ENCODE measurements at places on chromosomes 6 and 20.

DNA sequence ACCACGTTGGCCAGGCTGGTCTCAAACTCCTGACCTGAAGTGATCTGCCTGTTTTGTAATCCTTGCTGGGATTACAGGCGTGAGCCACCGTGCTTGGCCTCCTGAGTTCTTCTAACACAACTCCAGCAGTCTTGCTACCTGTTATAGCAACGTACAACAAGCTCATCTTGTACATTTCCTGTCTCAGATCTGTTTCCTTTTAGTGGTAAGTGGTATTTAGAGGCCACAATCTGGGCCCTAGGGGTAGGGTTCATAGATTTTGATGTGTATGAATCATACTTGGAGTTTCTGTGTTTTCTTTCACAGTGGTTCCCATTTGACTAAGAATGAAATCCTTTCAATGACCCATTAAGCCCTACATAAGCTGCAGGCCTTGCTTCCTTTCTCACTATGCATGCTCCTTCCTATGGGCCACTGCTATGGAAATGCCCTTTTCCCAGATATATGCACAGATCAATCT, 27.1 kb upstream of the SYNCRIP start:
- DNase-seq = no peak

GRCh38 chr6:150631984-150632642, 32.4 kb downstream of the PLEKHG1 start:
- DNase-seq = no peak

DNA sequence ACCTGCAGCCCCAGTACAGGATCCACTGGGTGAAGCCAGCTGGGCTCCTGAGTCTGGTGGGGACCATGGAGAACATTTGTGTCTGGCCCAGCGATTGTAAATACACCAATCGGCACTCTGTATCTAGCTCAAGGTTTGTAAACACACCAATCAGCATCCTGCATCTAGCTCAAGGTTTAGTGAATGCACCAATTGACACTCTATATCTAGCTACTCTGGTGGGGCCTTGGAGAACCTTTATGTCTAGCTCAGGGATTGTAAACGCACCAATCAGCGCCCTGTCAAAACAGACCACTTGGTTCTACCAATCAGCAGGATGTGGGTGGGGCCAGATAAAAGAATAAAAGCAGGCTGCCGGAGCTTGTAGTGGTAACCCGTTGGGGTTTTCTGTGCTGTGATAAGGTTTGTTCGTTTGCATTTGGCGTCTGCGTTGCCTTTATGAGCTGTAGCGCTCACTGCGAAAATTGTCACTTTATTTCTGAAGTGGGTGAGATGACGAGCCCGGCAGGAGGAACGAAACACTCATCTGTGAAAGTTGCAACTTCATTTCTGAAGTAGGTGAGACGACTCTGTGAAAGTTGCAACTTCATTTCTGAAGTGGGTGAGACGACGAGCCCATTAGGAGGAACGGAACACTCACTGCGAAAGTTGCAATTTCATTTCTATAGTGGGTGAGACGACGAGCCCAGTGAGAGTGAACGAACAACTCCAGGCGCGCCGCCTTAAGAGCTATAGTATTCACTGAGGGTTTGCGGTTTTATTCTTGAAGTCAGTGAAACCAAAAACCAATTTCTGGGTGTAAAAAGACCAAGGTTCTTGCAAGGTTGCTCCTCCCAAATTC, 31.1 kb downstream of the SERPINB6 start:
- DNase-seq = no peak

DNA sequence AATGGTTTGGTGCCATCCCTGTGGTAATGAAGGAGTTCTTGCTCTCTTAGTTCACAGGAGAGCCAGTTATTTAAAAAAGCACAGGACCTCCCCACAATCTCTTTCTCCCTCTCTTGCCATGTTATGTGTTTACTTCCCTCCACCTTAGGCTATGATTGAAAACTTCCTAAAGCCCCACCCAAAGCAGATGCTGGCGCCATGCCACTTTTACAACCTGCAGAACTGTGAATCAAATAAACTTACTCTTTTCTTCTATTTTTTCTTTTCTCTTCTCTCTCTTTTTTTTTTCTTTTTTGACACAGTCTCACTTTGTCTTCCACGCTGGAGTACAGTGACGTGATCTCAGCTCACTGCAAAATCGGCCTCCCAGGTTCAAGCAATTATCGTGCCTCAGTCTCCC, 508.4 kb upstream of the EPHA7 start:
- DNase-seq = no peak

DNA sequence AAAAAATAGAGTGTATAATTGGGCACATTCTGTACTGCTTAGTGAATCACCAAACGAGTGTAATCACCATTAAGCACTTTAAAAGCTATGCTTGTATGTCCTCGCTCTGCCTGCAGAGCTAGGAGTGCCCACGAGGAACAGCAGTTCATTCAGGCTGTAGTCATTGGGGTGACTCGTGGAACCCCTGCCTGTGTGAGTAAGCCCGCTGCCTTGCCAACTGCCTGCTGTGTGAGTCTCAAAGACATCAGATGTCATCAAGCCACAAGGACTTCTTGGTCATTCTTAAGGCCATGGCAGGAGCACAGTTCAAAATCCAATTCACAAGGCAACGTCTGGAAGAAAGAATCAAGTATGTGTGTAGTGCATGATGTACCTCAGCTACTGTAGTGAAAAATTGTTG, 60.4 kb downstream of the FOXO3 start:
- no peak for DNase-seq

DNA sequence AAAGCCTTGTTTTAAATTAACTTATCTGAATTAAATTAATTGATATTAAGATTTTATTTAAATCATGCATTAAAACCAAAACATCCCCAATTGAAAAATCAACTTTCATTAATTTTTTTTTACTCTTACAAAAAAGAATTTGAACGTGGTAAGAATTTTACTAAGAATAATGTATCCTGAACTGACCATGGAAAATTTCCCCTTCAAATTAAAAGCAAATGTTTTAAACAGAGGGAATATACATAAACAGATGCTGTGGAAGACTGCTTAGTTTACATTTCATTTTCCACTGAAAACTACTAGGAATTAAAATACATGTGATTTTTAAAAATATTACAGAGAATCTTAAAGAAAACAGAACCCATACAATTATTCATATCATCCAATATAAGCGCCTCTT, 2.3 kb downstream of the RNF24 start:
- DNase-seq = no peak

DNA sequence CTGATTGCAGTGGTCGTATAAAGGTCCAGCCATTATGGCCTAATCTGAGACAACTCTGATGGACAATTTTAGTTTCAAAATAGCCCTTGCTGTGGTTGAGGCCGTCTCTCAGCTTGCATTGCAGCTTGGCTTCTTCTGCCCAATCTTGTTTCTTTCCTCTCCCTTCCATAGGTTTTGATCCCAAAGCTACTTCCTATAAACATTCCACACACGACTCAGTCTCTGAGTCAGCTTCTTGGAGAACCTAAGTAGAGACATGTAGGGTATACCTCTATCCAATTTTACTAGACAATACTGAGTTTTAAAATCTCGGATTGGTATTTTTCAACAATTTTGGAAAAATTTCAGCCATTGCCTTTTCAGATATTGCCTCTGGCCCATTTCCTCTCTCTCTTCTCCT, 13.4 kb downstream of the IYD start:
- DNase-seq = no peak

DNA sequence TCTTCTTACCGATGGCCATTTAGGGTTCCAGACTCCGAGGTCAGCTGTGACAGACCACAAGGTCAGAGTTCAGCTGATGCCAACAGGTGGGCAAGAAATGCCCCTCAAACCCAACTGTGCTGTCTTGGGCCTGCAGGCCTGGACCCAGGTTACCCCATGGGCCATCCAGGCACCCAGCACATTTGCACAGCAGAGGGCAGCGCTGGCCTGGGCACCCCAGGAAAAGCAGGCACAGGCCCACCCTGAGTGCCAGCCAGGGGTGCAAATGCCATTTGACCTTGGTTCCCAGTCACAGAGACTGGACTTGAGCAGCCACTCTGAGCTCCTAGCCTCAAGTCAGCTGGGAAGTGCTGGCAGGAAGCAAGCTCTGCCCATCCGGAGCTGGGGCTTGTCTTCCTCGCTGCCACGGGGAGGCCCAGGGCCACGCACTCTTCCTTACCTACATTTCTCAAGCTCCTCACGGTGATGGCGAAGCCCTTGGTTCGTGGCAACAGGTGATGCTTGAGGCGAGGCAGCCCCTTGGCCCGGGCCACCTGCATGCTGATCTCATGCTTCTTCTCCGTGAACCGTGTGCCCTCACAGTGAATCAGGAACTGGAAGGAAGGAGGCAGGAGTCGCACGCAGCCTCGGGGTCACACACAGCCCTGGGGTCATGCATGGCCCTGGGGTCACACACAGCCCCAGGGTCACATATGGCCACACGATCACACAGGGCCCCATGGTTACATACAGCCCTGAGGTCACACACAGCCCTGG, 120.8 kb downstream of the AGPAT4 start:
- DNase-seq = no peak

DNA sequence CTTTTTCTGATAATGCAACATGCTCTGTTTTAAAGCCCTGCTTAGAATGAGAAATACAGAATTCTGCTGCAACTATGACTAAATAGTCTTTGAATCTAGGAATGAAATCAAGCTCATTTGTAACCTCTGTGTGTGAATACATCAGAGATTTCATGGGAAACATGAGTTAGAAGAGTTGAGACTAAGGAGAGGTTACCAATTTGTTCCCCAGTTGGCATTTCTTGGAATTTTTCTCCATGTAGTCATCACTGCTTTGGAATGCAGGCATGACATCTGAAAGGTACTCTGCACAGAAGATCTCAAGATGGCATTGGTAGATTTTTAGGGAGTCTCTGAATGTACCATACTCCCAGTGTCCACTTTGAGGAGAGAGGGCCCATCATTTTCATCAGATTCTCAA, 237.2 kb downstream of the TFAP2A start:
- no peak for DNase-seq

DNA sequence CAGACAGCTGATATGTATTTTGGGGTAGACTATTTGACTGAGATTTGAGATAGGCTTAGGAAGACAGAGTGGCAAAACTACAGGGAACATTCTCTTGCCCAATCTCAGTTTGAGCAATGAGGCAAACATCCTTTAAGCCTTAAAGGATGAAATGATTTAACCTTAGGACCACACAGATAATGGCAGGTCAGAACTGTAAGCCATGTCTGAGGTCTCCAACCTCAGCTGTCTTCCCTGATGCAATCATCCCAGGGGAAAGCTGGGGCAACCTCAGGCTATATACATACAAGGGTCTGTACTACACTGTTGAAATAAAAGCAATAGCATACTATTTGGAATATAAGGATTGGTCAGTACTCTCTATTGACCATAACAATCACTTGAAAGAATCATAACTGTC, 83.8 kb upstream of the NUP153 start:
- no peak for DNase-seq

- DNase-seq = no peak
Observed at GRCh38 chr20:14782731-14783130, 445.3 kb upstream of the FLRT3 start.

- DNase-seq = no peak
Observed at GRCh38 chr20:11849270-11849915, 68.3 kb upstream of the BTBD3 start.

DNA sequence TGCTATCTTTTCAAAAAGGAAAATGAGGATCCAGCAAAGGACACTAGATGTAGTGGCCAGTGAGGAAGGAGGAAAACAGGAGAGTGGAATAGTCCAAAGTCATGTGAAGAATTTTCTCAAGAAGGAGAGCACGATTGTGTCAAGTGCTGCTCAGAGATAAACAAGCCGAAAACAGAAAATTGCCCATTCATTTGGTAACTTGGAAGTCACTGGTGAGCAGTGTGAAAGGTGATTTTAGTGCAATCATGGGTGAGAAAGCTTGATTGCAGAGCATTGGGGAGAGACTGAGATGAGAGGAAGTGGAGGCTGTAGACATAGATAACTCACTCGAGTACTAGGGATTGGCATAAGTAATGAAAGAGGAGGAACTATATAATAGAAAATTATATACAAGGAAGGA, 26.0 kb upstream of the PRDM1 start:
- no peak for DNase-seq

- no peak for DNase-seq
Observed at GRCh38 chr6:36353411-36353915, 16.8 kb upstream of the BNIP5 start.

DNA sequence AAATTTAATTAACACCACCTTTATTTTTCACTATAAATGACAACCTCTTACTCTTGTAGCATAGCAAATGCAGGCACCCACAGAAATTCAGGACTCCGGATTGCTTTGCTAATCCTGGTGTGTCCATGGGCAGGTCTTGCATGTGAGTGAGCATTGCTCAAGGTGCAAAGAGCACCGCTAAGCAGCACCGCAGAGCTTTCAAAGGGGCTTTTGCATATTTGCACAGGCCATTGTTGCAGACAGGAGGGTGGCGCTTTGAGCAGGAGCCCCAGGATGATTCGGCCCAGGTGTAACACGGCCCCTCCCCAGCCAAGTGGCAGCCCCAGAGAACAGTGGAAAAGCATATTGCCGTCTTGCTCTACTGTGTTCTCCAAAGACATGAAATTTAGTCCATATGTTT, 293.2 kb downstream of the NRN1 start:
- no peak for DNase-seq

- DNase-seq = no peak
Observed at GRCh38 chr20:42492290-42492689, 697.4 kb downstream of the PTPRT start.

GRCh38 chr20:37850724-37851355, 52.1 kb upstream of the VSTM2L start:
- DNase-seq = peak; percentile 46

- no peak for DNase-seq
Observed at GRCh38 chr6:2485116-2485515, 239.7 kb upstream of the GMDS start.

DNA sequence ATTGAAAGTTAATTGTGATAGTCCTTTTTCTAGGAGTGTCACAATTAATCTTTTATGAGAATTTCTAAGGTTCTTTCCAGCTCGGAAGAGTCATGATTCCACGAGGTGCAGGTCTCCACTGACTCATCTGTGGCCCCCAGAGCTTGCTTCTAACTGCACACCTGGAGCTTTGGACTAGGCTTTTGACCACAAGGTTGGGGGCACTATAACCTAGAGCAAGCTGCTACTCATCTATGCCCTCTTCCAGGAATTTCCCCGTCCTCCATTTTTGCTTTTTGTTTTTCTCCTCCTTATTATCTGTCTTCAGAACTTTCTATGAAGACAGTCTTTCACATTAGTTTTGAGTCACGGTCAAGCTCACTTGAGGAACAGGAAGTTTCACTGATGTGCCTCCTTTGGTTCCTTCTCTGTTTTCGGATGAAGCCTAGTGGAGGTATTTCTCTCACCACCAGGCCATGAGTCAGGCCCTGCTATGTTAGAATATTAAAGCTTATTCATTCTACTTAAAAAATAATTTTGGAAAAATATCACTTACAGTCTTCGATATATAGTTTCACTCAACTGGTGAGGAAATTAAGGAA, 119.2 kb upstream of the INSM1 start:
- DNase-seq = no peak

DNA sequence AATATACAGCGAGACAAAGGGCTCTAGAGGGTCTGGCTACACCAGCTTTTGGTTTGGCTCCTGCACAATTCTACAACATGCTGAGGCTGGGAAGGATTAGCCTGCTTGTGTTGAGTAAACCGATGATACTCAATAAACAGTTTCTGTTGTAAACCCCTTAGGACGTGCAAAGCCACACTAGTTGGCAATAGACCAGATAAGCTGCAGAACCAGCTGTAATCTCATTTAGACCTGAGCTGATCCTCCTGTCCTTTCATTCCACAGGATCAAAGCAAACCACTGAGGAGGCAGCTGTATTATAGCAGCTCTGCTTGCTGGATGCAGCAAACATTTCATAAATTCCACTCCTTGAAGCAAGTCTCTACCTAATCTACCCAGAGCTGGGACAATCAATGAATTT, 79.7 kb downstream of the MMS22L start:
- no peak for DNase-seq

- DNase-seq = peak; percentile 82
Observed at GRCh38 chr6:16206595-16207037, 31.8 kb upstream of the GMPR start.

Data from retina (tissue), 1 donor.